ENCODE measurements at places on chromosomes 4 and X. TPM values are rescaled to one million over a fixed set of nuclear protein-coding genes. Genes with fewer than 3 reads are reported as not detected.
A peak's percentile ranks its signal among the peaks of the same experiment; 100 is the strongest.

Gene TSPAN7
- 74.8 TPM for total RNA-seq

Gene FAM184B
- 0.17 TPM for total RNA-seq

DNA sequence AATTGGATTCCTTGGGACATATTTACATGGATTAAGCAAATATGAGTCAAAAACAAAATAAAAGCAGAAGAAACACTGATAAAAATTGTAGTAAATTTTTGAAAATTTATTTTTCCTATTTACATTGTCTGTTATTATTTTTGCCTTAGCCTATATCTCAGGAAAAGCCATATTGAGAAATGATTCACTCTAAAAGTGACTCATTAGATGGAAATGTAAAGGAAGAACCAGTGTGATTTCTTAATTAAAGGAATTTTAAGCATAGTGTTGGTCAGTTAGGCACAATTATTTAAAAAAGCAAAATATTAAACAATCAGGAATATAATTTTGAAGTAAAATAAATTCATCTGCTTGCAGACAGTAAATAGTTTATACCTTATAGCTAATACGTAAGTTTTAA lies 167.4 kb upstream of the NAP1L5 start:
- peaks cover 4% of the 10 kb centered on the region for H3K4me1 ChIP-seq
- H3K27ac ChIP-seq: no peak overlapping the region
- DNase-seq: no peak
- no peak overlapping the region for H3K4me3 ChIP-seq
- no peaks in the 10 kb centered on the region for H3K36me3 ChIP-seq

- H3K27me3 ChIP-seq: no peaks in the 10 kb centered on the region
- H3K27ac ChIP-seq: no peak overlapping the region
- H3K36me3 ChIP-seq: peaks cover 42% of the 10 kb centered on the region
- DNase-seq: no peak
- H3K4me1 ChIP-seq: no peaks in the 10 kb centered on the region
- H3K4me3 ChIP-seq: no peak overlapping the region
These were observed 43.9 kb downstream of the CC2D2A start for GRCh38 chr4:15513545-15513944.

DNA sequence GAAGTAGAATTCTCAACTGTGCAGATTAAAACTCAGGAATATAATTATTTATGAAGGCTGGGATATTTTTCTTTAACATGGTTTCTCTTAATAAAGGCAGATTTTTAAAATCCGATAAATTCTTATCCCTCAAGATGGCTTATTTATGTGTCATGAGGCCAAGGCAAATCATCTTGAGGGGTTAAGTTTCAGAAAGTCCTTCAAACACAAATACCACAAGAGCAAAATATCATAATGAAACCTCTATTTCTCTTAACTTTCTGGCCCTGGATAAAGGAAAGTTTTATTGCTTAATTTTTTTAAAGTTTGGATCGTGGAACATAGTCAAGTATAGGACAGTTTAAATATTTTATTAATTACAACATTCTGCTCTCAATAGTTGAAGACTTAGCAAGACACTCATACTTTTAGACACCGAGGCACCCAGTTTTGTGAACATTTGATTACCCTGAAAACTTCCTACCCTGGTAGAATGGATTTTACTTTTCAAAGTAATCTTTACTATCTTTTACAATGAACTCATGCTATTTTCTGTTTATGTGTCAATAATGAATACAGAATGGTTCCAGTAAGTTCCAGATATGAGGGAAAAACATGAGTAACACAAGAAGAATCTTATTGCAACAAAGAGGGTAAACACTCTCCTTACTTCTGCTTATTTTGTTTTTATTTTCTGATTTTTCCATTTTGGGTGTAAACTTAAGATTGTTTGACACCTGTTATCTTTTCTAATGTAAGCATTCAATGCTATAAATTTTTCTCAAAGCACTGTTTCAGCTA lies 200.7 kb upstream of the IL15 start:
- DNase-seq: no peak
- no peak overlapping the region for H3K4me3 ChIP-seq
- H3K27me3 ChIP-seq: no peaks in the 10 kb centered on the region
- no peaks in the 10 kb centered on the region for H3K36me3 ChIP-seq

DNA sequence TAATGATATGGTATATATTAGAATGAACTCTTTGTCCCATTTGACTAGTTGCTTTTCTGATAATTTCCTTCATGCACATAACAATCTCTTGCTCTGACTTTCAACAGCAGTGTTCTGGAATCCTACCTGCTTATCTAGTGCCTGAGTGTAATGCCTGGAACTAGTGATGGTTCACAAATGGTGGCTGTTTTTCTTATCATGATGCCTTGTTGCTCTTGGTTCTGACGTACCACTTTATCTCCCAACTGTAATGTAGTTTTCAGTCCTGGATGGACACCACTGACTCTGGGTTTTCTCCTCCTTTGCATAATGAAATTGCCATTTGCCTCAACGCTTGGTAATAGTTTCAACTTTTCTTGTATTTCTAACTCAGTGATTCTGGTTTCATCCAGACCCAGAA lies 25.5 kb upstream of the LUZP4 start:
- no peak overlapping the region for H3K4me3 ChIP-seq
- no peak for DNase-seq
- no peak overlapping the region for H3K27ac ChIP-seq

GRCh38 chr4:123528501-123529277 lies 132.1 kb downstream of the SPRY1 start:
- no peak for DNase-seq
- H3K4me3 ChIP-seq: no peak overlapping the region
- H3K4me1 ChIP-seq: no peaks in the 10 kb centered on the region
- no peaks in the 10 kb centered on the region for H3K36me3 ChIP-seq
- H3K27me3 ChIP-seq: no peaks in the 10 kb centered on the region

GRCh38 chr4:163866728-163867315 lies 372.3 kb downstream of the TMA16 start:
- H3K4me1 ChIP-seq: no peaks in the 10 kb centered on the region
- no peak overlapping the region for H3K27ac ChIP-seq
- H3K36me3 ChIP-seq: no peaks in the 10 kb centered on the region

GRCh38 chr4:123945301-123945700 lies 548.7 kb downstream of the SPRY1 start:
- DNase-seq: no peak
- no peaks in the 10 kb centered on the region for H3K4me1 ChIP-seq
- no peak overlapping the region for H3K27ac ChIP-seq
- no peaks in the 10 kb centered on the region for H3K27me3 ChIP-seq
- no peak overlapping the region for H3K4me3 ChIP-seq
- H3K36me3 ChIP-seq: no peaks in the 10 kb centered on the region

GRCh38 chr4:47720787-47721186 lies 117.1 kb downstream of the CORIN start:
- H3K27me3 ChIP-seq: no peaks in the 10 kb centered on the region
- H3K4me1 ChIP-seq: no peaks in the 10 kb centered on the region
- H3K36me3 ChIP-seq: no peaks in the 10 kb centered on the region
- H3K27ac ChIP-seq: no peak overlapping the region
- H3K4me3 ChIP-seq: no peak overlapping the region

DNA sequence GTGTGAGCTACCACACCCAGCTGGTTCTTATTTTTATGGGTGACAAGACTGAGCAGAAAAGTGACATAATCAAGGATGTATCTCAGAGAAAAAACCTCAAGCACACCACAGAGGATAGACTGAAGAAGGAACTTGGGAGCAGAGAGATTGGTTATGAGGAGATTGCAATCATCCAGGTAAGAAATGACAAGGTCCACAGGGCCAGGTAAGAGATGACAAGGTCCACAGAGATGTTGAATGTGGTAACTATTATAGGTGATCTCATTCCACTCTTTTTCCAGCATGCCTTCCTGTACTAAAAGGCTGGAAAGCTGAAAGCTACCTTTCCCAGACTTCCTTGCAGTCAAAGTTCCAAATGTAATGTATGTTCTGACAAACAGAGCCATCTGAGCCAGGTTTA lies 15.9 kb upstream of the RBM47 start:
- DNase-seq: no peak
- no peaks in the 10 kb centered on the region for H3K4me1 ChIP-seq
- no peaks in the 10 kb centered on the region for H3K36me3 ChIP-seq

GRCh38 chr4:95549246-95550114 lies 707 bp upstream of the UNC5C start:
- peaks cover 12% of the 10 kb centered on the region for H3K27me3 ChIP-seq
- no peaks in the 10 kb centered on the region for H3K36me3 ChIP-seq
- peak overlapping the region; percentile 56 for H3K4me3 ChIP-seq
- no peaks in the 10 kb centered on the region for H3K4me1 ChIP-seq
- peak overlapping the region; percentile 84 for H3K27ac ChIP-seq

DNA sequence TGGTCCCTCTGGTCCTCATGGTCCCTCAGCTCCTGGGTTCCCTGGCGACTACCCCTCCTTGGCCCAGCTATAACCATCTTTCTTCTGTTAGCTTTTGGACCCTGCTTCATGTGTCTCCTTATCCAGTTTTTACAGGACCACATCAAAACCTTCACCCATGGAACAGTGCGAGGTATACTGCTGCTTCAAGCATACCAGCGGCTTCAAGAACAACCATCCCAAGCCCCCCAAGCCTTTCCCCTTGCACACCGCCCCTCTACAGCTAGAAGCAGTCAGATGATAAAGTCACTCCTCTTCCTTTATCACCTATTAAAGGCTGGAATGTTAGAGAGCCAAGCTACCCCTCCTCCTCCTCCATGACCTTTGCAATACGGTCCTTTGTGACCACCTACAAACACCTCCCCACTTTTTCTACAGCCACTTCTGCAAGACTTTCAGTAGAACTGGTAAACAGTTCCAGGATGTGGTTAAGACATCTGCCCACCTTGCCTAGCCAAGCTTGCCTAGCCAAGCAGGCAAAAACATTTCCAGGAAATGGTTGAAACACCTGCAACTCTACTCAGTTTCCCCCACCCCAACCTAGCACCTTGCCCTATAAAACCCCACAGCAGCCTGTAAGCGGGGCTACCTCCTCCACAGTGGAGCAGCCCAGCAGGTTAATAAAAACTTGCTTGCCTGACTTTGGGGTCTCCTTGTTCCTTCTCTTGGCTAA lies 125.7 kb downstream of the ZC4H2 start:
- no peaks in the 10 kb centered on the region for H3K4me1 ChIP-seq
- DNase-seq: no peak
- H3K36me3 ChIP-seq: no peaks in the 10 kb centered on the region
- no peak overlapping the region for H3K27ac ChIP-seq
- H3K4me3 ChIP-seq: no peak overlapping the region

GRCh38 chrX:119155416-119156035 lies 27.9 kb upstream of the KIAA1210 start:
- no peak overlapping the region for H3K27ac ChIP-seq
- no peaks in the 10 kb centered on the region for H3K4me1 ChIP-seq
- H3K4me3 ChIP-seq: no peak overlapping the region
- no peak for DNase-seq
- H3K27me3 ChIP-seq: no peaks in the 10 kb centered on the region

DNA sequence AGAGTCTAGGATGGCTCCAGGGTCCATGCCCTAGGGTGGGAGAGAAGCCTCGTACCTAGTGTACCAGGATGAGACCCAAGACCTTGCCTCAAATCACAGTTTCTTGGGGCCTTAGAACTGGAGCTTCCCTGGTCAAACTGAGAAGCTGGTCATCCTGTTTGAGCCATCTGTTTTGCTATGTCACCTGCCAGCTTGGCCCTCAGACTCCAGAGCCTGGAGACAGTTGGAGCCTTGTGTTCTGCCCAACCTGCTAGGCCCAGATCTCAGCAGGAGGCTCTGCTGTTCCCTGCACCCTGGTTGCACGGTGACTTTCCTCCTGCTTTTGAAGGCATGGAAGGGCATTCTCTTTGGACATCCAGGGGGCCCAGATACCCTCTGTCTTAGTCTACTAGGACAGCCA lies 206.3 kb upstream of the ATP6AP2 start:
- no peaks in the 10 kb centered on the region for H3K4me1 ChIP-seq
- no peaks in the 10 kb centered on the region for H3K27me3 ChIP-seq

- no peaks in the 10 kb centered on the region for H3K36me3 ChIP-seq
- H3K27ac ChIP-seq: no peak overlapping the region
- no peak overlapping the region for H3K4me3 ChIP-seq
- no peaks in the 10 kb centered on the region for H3K4me1 ChIP-seq
- H3K27me3 ChIP-seq: no peaks in the 10 kb centered on the region
These were observed 78.8 kb downstream of the FAM184B start for GRCh38 chr4:17702641-17703040.

Measured in upper lobe of right lung (tissue), 1 donor.